ENCODE measurements at places on chromosomes 3 and 15.

GRCh38 chr15:81276967-81277366 is 47.0 kb downstream of the STARD5 start:
- DNase-seq: no peak

DNA sequence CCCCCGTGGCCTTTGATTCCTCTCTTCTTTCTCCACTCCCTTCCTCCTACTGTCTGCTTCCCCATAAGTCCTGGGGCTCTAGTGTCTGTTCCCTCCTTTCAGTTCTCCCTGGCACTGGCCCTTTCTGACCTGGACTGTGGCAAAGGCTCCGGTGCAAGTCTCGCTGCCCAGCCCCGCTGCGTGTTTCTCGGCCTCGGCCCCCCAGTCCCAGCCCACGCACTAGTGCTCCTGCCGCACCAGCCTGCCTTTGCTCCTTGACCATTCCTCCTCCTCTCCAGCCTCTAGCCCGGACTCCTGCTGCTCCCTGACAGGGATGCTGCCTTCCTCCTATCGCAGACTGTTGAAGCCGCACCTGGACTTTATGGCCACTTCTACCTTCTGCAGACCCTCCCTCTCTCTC is 2.1 kb downstream of the TM6SF1 start:
- no peak for DNase-seq

DNA sequence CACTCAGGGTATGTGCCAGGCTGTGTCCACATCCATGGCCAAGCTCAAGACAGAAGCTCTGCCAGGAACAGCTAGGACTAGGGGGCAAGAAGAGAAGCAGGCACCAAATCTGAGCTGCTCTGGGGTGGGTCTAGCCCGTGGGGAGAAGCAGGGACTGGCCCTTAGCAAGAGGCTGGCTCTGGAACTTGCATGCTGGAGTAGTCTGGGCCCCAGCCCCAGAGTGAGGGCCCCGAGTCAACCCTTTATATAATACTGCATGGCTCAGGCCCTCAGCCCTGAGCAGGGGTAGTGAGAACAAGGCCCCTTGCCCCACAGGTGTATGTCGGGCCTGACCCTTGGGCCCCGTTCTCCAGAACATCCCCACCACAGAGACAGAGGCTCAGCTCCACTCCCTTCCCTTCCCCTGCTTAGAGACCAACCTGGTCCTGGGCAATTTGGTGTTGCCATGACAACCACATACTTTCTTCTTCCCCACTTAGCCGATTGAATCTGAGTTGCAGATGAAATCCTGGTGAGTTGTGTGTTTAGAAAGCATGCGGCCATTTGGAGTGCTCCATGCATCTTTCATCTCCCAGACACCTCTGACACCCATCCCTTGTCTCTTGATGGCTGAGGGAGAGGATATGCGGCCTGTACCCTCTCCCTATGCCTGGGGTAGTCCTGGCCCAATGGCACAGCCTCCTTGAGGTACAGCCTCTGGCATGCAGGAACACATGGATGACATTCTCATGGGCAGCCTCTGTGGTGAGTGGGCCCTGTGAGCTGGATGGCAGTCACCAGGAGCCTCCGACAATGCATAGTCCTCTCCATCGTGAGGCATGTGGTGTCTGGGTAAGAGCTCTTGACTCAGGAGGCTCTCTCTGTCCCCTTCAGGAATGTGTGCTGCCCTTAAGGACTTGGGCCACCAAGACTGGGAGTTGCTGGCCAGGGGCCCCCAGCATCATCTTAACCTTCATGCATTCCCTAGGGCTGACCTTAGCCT is 29.2 kb upstream of the SFMBT1 start:
- no peak for DNase-seq

DNA sequence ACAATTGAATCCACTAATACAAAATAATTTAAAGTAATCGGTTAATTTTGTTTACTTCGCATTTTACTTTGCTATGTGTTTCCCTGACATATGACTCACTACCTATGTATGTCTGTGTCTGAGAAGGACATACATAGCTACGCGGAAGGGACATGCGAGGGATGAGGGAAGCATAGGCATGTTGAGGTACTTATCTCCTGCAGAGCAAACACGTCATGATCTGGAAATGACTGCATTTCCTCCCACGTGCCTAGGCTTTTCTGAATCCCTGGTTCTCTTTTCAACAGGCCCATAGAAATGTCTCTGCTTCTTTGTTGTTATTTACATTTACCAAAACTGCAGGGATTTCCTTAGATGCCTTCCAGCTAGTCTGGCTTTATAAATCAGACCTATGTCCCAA is 27.5 kb downstream of the ALCAM start:
- no peak for DNase-seq

GRCh38 chr15:91223863-91224262 is 123.8 kb downstream of the SV2B start:
- DNase-seq: no peak

DNA sequence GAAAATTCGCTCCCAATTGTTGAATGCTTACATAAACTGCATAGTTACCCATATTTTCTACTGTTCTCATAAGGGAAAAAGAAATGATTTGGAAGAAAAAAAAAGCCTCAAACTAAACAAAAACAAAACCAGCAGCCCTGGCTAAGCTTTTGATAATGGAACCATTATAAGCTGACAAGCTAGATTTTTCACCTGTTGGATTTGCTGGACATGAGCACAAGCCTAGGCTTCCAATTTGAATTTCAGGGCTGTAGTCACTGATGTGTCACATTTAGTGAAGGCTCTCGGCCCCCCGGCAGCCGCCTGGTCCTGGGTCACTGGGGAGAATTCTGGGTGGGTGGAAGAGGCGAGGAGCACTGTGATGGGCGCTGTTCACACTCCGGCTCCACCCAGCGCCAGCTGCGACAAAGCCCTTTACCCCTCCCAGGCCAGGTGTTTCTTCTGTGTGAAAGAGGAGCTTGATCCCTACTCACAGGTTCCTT is 4.6 kb downstream of the FBXL22 start:
- DNase-seq: no peak

DNA sequence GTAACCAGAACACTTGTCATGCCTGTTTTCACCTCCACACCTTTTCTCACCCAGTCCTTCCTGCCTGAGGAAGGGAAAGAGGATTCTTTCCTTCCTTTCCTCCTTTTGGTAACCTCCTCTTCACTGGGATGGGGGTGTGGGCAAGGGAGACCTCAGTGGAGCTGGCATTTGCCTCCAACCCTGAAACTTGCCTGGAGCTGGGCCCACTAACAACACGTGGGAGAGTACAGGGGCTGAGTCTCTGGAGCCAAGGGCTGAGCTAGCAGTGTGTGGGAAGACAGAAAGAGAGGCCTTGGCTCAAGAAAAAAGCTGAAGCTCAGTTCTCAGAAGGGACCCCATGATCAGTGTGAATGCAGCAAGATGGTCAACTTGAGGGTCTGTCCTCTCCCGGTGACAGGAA is 86.6 kb upstream of the SLC6A11 start:
- no peak for DNase-seq

- no peak for DNase-seq
Observed at GRCh38 chr15:101161656-101162055, 90.2 kb downstream of the CHSY1 start.

GRCh38 chr3:144361002-144361401 is 389.4 kb downstream of the DIPK2A start:
- DNase-seq: no peak

DNA sequence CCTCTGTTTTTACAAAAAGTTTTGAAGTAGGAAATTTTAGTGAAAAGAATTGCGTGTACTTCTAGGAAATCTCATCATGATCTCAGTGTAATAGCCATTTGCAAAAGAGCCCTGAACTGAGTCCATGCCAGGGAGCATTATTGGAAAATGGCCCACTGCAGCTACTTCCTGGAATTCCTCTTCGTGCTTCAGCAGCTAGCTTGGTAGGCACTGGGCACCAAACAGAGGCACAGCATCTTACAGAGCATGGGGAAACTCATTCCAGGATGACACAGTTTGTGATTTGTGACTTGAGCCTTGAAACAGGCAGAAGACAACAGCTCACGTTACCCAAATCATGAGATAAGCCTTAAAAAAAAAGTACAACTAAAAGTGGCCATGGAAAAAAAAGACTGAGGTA is 179.1 kb downstream of the WDR72 start:
- no peak for DNase-seq

DNA sequence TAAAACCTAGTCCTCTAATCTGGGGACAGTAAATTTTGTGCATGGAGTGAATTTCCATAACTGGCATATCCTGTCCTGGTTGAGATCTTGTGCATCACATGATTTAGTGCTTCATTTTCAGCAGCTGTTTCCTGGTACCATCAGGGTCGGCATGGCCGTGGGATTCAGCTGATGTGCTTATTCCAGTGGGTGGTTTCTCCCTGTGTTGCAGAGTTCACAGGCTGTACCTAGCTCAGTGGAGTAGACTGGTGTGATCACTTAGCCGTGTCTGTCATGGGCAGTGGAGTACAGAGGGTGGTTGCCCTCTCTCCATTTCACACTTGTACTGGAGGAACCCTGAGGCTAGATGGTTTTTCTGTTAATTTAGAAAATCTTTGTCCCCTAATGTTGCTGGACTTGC is 228.5 kb downstream of the PTPRG start:
- DNase-seq: no peak

GRCh38 chr3:61578667-61579367 is 17.4 kb downstream of the PTPRG start:
- DNase-seq: no peak

GRCh38 chr3:88031642-88032077 is 27.1 kb downstream of the CGGBP1 start:
- peak; percentile 24 for DNase-seq

- DNase-seq: no peak
Observed at GRCh38 chr3:136195258-136196063, 674 bp downstream of the MSL2 start.

DNA sequence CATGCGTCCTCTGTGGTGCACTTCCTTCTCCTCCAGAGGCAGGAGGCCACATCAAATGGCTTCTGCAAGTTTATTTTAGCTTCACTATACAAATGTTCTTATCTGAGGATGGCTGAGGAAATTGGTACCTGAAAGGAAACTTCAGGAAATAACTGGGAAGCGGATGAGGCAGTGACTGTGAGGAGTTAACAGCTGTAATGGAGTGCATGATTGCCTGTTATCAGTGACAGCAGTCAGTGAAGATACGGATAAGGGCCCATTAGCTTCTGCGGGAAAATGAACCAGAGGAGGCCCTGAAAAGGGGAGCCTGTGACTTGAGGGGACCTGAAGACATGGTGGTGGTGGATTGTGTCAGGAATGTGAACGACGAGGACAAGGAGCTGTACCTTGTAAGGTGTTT is 51.8 kb downstream of the SPATA16 start:
- no peak for DNase-seq

All from Panc1 (cell line).